Caki2 (cell line): ENCODE measurements at places on chromosomes 5 and 9. TPM values are rescaled to one million over a fixed set of nuclear protein-coding genes. Genes with fewer than 3 reads are reported as not detected.

GRCh38 chr9:89523948-89524347, 26.0 kb upstream of the SEMA4D start:
- DNase-seq = no peak

DNA sequence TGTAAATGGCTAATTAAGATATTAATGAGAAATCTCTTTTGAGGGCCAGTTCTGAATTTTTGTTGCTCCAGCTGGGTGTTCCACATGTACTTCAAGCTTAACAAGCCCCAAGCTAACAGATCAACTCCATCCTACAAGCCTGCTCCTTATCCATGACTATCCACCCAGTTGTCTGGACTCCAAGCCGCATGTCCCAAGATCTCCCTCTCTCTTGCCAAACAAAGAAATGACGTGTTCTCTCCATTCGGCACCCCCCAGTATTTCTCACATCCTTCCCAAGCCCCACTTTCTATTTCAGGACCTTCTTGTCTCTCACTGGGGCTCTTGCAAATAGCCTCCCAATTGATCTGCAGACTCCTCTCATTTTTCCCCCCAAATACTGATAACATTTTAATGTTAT, 15.8 kb upstream of the PTPN3 start:
- no peak for DNase-seq

DNA sequence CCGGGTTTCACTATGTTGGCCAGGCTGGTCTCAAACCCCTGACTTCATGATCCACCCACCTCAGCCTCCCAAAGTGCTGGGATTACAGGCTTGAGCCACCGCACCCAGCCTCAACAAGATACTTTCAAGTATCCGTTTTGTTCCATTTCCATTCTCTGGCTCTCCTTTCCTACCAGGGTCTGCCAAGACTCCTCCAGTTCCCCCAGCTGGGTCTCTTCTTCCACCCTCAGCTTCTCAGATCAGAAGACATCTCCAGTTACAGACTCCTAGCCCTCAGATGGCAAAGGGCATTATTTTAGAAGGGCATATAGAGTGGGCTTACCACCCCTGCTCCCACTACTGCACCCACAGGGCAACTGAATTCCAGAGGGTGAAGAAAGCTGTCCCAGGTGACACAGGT, 1.5 kb upstream of the PDGFRB start:
- no peak for DNase-seq

DNA sequence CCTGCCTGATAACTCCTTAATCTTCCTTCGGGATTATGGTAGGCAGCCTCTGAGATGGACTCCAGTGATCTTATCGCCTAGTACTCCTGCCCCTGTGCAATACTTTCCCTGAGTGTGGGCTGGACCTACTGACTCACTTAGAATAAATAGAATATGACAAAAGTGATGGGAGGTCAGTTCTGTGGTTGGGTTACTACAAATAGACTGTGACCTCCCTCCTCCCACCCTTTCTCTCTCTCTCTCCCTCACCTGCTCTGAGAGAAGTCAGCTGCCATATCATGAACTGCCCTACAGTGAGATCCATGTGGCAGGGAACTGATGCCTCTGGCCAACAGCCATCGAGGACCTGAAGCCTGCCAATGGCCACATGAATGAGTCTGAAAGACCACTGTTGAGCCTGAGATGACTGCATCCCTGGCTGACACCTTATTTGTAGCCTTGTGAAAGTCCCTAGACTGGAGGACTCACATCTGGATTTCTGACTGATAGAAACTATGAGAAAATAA, 31.7 kb downstream of the NRG2 start:
- DNase-seq = peak; percentile 67

DNA sequence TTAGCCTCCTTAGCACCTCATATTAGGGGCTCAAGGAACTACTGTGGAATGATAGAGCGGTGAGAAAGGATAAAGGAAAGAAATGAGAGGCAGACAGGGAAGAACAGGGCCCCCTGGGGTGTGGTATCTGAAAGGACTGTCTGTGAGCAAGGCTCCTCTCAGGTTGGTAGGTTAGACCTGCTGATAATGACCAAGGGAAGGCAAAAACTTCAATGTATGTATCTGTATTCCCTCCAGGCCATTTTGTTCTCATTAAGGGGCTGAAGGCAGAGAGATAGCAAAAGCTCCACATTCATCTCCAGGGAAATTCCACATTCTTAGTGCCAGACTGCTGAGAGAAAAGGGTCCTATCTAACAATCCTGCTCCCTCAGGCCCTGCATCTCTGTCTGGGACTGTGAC, 28.6 kb downstream of the TRIM32 start:
- DNase-seq = no peak

DNA sequence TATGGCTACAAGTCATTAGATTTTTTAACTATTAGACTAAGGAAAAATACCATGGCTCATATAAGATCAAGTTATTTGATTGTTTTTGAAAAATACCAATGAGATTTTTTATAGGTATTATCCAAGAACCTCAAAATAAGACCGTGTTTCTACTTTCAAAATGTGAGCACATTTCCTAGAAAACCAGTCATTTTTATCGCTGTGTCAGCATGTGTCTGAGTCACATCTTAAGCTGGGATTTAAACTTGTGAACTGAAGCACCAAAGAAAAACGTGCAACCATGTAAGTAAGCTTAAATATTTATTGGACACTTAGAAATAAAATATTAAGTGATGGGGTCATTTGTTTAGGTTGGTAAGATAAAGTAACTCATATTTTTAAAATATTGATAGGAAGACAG, 1676.0 kb upstream of the NUDT12 start:
- no peak for DNase-seq

- no peak for DNase-seq
Observed at GRCh38 chr9:98091735-98092612, 27.0 kb downstream of the TRIM14 start.

- DNase-seq = peak; percentile 86
Observed at GRCh38 chr9:101486693-101487442, 46.8 kb upstream of the RNF20 start.

DNA sequence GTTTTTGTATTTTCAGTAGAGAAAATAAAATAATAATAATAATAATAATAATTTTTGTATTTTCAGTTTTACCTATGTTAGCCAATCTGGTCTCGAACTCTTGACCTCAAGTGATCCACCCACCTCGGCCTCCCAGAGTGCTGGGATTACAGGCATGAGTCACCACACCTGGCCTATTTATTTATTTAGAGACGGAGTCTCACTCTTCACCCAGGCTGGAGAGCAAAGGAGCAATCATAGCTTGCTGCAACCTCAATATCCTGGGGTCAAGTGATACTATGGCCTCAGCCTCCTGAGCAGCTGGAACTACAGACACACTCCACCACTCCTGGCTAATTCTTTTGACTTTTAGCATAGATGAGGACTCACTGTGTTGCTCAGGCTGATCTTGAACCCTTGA, 167.5 kb downstream of the TLE1 start:
- DNase-seq = no peak

GRCh38 chr5:171299851-171300250, 9.2 kb upstream of the TLX3 start:
- no peak for DNase-seq

- no peak for DNase-seq
Observed at GRCh38 chr5:72648480-72648879, 141.3 kb upstream of the ZNF366 start.

- no peak for DNase-seq
Observed at GRCh38 chr5:27810458-27810857, 772.1 kb upstream of the CDH9 start.

GRCh38 chr5:181170237-181170825, 22.9 kb downstream of the OR2V2 start:
- no peak for DNase-seq

- peak; percentile 85 for DNase-seq
Observed at GRCh38 chr9:104927912-104928740, at the start of gene ABCA1. ABCA1 (minus strand) TSS chr9:104928155; CDS start chr9:104903679, 24,476 bp downstream.

DNA sequence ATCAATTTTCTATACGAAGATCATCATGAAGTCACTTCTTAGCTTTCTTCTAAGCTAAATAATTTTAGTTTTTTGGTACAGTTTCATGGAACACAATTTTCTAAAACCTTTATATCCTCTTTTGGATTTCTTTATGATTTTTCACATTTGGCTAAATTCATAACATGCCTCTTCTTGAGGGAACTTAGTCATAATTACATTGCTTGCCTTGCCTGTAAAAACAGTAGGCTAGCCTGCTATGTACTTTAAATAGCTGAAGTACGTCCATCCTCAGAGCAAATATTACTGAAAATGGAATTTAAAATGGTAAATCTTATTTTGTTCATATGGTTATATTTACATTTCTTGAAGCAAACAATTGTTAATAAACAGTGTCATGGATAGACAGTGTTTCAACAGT, 225.0 kb downstream of the VPS13A start:
- DNase-seq = no peak

DNA sequence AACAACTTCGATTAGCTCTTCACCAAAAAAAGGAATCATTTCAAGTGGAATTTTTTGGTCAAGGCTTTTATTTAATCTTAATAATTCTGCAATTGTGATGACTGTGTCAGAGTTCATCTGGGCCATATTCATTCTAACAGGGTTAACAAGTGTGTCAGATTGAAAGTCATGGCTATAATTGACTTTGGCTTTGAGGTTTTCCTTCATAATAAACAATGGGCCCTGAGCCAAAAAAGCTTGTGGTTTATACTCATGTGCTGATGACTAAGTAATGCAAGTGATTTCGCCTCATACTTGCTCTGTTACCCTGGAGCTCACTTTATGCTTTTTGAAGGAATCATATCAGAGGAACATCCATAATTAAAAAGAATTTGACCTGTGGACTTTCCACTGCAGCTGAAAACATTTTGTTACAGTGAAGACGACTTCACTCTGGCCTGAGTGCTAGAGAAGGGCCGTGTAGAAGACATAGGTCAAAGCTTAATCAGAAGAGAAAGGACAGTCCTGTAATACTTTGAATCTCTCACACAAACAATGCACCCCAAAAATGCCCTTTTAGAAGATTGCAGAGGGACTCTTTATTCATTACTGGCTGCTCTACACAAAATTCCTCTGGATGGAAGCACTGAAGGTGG, 101.7 kb downstream of the GDNF start:
- DNase-seq = peak; percentile 64

DNA sequence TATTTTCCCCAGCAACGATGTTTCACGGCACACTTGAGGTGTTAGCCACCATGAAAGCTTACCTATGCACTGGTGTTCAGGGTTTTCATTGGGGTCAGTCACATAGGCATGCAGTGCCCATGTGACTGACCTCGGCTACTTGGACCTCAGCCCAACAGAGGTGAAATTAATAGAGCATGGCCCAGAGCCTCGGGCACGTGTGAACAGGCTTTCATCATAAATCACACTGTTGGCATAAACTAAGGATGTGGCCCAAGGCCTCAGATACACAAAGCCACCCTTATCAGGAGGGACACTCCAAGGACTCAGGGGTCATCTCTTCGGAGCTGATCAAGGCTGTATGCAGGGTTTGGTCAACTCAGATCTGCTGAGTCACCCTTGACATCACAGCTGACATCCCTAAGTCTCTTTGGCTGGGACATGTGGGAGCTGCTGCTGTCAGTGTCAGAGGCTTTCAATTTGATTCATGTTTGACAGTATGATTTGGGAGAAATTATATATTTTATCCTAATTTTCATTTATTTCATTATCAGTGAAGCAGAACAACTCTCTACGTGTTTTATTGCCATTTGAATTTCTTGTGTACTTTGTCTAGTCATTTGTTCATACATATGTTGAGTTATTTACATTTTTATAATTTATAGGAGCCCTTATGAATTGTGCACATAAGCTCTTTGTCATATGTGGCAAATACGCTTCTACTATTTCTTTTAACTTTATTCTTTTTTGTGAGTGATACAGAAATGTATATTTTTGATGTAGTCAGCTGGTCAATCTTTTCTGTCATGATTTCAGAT, 59.7 kb upstream of the ANKRD33B start:
- peak; percentile 80 for DNase-seq

DNA sequence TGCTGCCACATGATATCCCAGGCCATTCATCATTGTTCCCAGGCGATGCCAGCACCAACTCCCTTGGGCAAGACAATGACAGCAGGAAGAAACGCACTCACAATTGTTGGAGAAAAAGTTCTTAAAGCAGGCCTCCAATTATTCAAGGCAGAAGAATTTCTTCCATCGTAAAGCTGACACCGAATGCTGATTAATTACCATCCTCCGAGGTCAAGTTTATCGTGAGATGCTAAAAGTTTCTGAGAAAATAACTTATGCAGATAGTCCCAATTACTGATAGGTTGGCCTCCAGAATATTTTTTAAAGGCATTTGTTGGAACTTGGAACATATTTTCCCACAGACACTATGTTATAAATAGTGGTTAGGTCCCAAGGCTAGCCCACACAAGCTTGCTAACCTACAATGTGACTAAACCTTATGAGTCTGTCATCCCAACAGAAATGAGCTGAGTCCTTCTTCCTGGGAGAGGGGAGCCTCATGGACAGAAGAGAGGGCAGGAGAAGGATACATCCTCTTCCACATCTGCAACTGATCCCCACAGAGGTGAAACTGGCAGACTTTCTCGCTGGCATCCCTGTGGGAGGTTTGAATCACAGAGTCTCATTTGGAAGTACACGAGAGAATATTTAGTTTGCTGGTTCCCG, 202.4 kb upstream of the TBC1D2 start:
- DNase-seq = no peak

- no peak for DNase-seq
Observed at GRCh38 chr5:37665889-37666288, 174.0 kb downstream of the GDNF start.

- no peak for DNase-seq
Observed at GRCh38 chr5:116531635-116532034, 43.0 kb downstream of the SEMA6A start.

DNA sequence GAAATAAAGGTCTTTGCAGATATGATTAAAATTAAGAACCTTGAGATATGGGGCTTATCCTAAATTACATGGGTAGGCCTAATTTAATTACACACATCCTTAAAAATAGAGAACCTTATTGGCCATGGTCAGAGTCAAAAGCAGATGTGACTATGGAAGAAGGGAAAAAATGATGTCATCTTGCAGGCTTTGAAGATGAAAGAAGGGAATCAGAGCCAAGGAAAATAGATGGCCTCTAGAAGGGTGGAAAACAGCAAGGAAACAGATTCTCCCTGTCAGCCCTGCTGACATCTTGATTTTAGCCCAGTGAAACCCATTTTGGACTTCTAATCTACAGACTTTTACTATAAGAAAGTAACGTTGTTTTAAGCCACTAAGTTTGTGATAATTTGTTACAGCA, 37.6 kb upstream of the KCNN2 start:
- no peak for DNase-seq

CYLC2 gene
- total RNA-seq = not detected in 2 replicates

SOWAHA gene
- total RNA-seq = not detected in 2 replicates

ZFAND5 gene
- 78.8 and 92.5 TPM in 2 replicates for total RNA-seq

RNF183 gene
- 0.23 and 0.95 TPM in 2 replicates for total RNA-seq

ZNF618 gene
- 5.6 and 7.1 TPM in 2 replicates for total RNA-seq

ARHGEF39 gene
- 7.8 and 10.4 TPM in 2 replicates for total RNA-seq

LIX1 gene
- total RNA-seq = not detected in 2 replicates

ANXA1 gene
- total RNA-seq = 715 and 779 TPM in 2 replicates

SH3PXD2B gene
- total RNA-seq = 14.2 and 25.2 TPM in 2 replicates

DCAF12 gene
- 21.5 and 27.0 TPM in 2 replicates for total RNA-seq
